Neuronal stem cell (in vitro differentiated cells): ENCODE measurements at places on chromosomes 12 and 14.

- no peak for DNase-seq
Observed at GRCh38 chr14:55867719-55868118, 250.5 kb upstream of the PELI2 start.

DNA sequence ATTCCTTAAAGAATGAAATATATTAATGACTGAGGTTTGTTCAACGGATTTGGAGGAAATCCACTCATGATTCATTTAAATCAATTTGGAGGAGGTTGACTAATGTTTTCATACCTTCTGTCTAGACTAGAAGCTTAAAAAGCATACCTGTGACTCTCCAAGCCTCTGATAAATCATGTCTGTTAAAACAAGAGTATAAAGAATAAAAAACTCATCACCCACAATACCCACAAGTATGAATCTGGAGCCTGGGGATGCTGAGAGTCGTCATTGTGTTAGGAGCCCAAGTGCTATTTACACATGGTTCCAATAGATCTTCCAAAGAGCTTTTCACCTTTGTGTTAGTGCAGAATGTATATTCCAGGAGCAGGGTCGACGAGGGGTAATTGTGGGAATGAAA, 86.8 kb upstream of the ADAMTS20 start:
- no peak for DNase-seq

- no peak for DNase-seq
Observed at GRCh38 chr14:73761618-73762355, 47.6 kb upstream of the PNMA1 start.

DNA sequence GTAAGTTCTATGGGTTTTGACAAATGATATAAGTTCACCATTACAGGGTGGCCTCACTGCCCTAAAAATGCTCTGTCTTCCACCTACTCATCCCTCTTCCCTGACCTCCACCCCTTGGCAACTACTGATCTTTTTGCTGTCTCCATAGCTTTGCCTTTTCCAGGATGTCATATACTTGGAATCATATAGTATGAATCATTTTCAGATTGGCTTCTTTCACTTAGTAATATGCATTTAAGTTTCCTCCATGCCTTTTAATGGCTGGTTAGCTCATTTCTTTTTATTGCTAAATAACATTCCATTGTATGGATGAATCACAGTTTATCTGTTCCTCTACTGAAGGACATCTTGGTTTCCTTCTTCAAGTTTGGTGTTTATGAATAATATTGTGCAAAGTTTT, 14.0 kb upstream of the PEX5 start:
- no peak for DNase-seq

DNA sequence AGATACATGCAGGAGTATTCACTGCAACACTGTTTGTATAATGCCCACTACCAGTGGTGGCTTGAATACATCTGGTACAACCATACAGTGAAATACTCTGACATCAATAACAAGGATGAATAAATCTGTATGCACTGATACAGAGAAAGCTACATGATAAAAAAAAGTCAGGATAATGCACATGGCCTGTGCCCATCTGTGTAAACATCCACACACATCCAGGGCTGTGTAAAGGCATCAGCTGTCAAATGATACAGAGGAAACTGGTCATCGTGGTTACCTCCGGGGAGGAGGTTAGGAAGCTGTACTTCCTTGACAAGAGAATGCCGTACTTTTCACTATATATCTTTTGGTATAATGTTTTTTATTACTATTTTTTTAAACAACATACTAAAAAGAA, 176.6 kb downstream of the FOXN3 start:
- DNase-seq = no peak

GRCh38 chr12:124006085-124006845, 33.2 kb downstream of the ZNF664 start:
- DNase-seq = no peak

DNA sequence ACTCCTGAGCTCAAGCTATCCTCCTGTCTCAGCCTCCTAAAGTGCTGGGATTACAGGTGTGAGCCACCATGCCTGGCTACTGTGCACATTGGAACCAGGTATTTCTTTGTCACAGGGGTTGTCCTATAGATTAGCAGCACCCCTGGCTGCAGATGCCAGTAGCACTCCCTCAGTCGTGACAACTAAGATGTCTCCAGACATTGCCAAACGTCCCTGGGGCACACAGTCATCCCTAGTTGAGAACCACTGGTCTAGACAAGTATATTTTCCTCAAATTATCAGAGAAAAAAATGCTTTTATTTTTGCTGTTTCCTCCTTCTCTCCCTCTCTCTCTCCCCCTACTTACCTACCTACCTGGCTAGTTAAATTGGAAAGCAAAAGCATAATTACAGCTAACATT, 17.9 kb upstream of the P2RX7 start:
- DNase-seq = no peak

- DNase-seq = no peak
Observed at GRCh38 chr12:66048835-66049537, 81.6 kb downstream of the LLPH start.

GRCh38 chr12:8687846-8688601, 9.8 kb upstream of the RIMKLB start:
- no peak for DNase-seq

DNA sequence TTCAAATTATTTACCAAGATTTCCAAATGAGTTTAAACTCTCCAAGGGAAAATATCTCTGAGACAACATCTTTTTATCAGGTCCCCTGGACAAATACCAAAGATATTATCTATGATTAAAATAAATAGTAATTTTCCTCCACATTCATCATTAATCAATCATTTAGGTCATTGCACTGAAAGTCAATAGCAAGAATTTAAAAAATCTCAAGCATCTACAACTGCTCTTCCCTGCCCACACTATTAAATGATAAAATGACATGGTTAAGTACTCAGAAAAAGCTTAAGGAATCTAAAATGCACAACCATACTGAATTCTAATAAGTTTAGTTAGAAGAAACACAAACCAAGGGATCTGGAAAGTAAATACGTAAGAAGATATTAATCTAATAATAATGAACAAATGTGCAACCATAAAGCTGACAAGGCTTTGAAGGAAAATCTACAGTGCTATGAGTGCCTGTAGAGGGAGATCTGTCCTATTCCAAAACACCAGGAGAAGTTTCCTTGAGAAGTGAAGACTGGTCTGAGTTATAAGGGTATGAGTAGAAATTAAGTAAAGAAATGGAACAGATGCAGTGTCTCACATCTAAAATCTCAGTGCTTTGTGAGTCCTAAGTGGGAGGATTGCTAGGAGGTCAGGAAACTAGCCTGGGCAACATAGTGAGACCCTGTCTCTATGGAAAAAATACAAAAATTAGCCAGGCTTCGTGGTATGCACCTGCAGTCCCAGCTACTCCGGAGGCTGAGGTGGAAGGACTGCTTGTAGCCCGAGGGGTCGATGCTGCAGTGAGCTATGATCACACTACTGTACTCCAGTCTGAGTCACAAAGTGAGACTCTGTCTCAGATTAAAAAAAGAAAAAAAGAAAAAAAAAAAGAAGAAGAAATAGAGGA, 19.2 kb downstream of the INTS13 start:
- DNase-seq = no peak

GRCh38 chr12:126949558-126949957, 1317.4 kb upstream of the TMEM132C start:
- DNase-seq = no peak

DNA sequence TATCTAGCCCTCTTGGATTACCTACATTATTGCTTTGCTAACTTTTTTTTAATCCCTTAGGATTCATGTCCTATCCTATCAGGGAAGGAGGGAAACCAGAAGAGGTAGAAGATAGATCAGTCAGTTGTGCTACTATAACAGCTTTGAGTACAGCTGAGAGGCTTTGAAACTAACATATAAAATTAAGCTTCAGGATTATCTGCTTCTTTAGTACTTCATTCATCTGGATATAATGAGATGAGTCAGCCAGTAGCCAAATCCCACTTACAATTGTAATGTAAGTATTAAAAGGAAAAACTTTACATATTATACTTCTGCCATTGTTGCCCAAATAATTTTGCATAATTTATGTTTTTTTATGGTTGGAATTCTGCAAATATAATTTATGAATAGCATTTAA, 33.4 kb upstream of the ANO6 start:
- no peak for DNase-seq

DNA sequence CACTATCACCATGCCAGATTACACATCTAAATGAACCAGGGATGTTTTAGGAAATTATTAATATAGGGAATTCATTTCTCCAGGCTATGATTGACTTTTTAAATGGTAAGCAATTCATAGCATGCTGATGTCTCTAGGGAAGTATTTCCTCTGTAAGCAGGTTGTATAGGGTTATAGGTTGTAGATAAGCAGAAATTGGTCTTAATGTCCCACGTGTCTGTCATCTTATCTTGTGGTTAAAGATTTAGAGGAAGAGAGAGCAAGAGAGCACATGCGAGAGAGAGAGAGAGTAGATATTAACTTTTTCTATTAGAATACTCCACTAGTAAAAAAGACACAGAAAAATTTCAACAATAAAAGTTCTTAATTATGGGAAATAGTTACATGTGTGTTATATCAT, 32.6 kb downstream of the TRHDE start:
- DNase-seq = no peak

DNA sequence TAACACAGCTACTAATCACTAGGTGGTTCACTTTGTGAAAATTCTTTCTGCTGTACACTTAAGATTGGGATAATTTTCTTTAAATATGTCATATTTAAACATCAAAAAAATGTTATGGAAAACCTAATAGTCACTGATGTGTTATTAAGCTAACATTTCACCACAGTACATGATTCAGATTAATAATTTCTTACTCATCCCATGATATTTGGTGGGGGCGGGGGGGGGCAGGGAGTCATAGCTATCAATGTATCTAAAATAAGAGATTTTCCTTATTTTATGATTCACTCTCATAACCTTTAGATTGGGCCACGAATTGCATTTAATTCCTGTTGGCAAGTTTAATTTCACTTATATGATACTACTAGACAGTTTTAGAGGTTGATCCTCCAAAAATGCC, 88.8 kb downstream of the KCNH5 start:
- DNase-seq = no peak

GRCh38 chr14:24068711-24069410, 2.5 kb upstream of the CPNE6 start:
- no peak for DNase-seq

DNA sequence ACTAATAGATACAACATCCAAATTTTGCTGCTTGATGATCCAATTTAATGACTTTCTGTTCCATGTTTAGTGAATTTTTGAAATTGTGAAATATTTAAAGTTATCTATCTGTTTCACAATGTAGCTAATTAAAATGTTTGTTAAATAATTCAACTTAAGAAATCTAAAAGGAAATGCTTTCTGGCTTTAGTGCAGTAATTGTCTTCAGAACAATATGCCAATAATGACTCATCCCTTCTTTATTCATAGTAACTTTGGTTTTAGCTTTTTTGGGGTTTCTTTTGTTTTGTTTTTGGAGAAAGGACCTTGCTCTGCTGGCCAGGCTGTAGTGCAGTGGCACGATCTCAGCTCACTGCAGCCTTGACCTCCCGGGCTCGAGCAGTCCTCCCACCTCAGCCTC, 479.2 kb upstream of the RGS6 start:
- DNase-seq = no peak

GRCh38 chr12:5587711-5588121, 155.8 kb downstream of the NTF3 start:
- peak; percentile 52 for DNase-seq

DNA sequence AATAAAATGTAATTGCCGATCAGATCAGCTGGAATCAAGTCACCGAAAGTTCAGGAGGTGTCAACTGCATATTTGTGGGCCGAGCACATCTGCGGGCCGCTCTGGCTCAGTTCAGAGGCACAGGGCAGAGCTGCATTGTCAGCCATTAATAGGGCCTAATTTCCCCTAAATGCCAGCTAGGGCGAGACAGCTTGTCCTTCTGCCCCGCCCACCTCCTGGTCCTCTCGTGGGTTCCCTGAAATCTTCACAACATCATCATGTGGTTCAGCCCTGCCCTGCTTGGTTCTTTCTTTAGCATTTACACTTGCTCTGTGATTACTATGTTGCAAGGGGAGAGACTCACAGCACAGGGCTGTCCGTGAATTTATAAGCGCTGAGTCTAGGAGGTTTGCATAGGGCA, 148.9 kb downstream of the CHST11 start:
- no peak for DNase-seq

- DNase-seq = no peak
Observed at GRCh38 chr14:23449314-23449713, 13.9 kb upstream of the MYH7 start.
